ENCODE measurements at places on chromosomes 4 and X.

GRCh38 chr4:127203562-127204200, 429.1 kb upstream of the INTU start:
- DNase-seq: no peak

DNA sequence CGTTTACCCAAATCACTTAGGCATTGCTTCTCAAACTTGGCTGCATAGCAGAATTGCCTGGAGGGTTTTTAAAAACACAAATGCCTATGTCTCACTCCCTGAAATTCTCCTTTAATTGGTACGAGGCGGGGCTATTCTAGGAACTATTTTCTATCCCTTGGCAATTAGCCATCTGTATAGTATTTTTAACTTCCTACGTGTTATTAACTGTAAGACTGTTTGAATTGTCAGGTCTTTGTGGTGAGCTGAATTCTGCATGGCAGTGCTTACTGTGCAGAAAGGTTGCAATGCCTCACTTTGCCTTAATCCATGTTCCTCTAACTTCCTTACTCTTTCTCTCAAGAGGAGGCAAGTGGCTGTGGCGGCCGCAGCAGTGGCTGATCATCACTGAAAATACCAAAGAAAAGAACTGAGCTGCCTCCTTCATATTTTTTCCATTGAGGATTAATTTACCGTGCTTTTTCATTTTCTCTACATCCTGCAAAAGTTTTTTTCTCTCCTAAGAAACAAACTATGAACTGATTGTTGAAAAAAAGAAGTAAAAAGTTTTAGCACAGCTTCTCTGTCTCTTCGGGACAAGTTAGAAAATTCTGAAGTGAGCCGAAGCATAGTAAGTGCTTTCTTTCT, at the start of gene SHROOM3:
TSS of gene SHROOM3 (plus strand) at position 329 of the 627 bp plus-strand sequence. CDS start 824 bp downstream, outside the sequence.
- DNase-seq: no peak

DNA sequence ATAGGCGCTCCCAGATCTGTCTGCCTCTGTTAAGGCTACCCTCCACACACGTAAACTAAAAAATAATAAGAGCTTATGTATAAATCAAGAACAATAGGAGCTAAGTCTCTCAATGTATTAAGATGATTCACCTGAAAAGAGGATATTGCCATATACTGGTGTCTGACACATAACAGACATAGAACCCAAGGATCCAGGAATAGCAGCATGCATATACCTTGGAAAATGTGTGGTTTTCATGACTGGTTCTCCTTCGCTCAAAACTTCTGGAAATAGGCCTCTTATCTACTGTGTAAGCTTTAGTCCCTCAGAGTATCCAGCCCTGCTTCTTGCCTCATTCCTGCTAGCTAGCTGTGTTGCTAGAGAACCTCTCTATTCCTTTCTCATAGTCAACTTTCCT, 203.7 kb upstream of the SLITRK2 start:
- DNase-seq: no peak

- no peak for DNase-seq
These were observed 24.1 kb upstream of the MTM1 start for GRCh38 chrX:150544222-150544787.

All from coronary artery (tissue), 2 donors.